ENCODE measurements at places on chromosomes 3 and 15. TPM values are rescaled to one million over a fixed set of nuclear protein-coding genes. Genes with fewer than 3 reads are reported as not detected.

Gene PLAAT1
- total RNA-seq, result not detected

Gene EPHB3
- 3.5 TPM for total RNA-seq

Gene SNX1
- total RNA-seq, result 42.7 TPM

Gene TICRR
- 5.2 TPM for total RNA-seq

Gene NMNAT3
- total RNA-seq, result 0.86 TPM

Gene DZIP1L
- 51.5 TPM for total RNA-seq

Gene GPR62
- under 0.01 TPM for total RNA-seq

Gene COLQ
- total RNA-seq, result 0.43 TPM

- no peak for DNase-seq
Measured at GRCh38 chr3:153572654-153573053, 410.6 kb downstream of the RAP2B start.

- peak; percentile 80 for DNase-seq
Measured at GRCh38 chr3:141875374-141875892, 1.0 kb upstream of the ATP1B3 start.

- no peak for DNase-seq
Measured at GRCh38 chr3:12237076-12237475, 51.8 kb upstream of the PPARG start.

- DNase-seq, result no peak
Measured at GRCh38 chr3:134625462-134625861, 25.4 kb downstream of the KY start.

DNA sequence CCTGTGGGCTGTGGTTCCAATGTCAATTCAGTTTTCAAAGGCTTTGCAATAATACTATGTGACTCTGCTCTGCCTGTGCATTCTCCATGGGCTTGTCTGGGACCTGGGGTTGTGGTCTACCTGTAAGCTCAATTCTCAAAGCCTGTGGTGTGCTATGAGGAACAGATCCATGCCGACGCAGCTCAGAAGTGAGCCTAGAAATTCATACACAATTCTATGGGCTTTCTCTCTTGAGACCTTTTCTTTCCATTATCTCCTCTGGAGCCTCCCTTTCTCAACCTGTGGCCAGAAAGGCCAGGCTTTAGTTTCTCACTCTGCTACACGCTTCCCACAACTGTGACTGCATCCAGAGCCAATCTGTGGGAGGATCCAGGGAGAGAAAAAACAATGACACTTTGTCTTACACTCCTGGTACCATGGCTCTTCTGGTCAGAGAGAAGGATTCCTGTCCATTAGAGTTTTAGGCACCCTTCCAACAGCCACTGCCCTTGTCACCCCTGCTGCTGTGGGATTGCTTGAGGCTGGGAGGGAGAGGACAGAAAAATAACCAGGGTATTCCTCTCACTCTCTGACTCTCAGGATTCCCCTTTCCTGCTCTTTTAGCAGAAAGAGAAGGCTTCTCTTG, 34.1 kb upstream of the KLF13 start:
- no peak for DNase-seq

DNA sequence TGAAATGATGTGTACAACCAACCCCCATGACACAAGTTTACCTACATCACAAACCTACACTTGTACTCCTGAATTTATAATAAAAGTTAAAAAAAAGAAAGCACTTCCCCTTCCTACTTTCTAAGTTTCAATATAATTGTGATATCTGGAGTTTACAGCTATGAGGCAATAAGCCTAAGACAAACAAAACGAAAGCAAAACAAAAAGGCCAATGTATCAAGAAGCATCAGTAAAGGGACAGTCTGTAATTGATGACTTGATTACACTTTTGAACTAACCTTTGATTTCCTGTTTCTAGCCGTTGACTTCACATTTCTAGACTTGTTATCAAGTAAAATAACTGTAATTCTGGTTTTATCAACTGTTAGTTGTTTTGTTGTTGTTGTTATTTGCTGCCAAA, 187.5 kb upstream of the CNTN3 start:
- no peak for DNase-seq

- no peak for DNase-seq
Measured at GRCh38 chr3:17307482-17307881, 422.7 kb downstream of the PLCL2 start.

DNA sequence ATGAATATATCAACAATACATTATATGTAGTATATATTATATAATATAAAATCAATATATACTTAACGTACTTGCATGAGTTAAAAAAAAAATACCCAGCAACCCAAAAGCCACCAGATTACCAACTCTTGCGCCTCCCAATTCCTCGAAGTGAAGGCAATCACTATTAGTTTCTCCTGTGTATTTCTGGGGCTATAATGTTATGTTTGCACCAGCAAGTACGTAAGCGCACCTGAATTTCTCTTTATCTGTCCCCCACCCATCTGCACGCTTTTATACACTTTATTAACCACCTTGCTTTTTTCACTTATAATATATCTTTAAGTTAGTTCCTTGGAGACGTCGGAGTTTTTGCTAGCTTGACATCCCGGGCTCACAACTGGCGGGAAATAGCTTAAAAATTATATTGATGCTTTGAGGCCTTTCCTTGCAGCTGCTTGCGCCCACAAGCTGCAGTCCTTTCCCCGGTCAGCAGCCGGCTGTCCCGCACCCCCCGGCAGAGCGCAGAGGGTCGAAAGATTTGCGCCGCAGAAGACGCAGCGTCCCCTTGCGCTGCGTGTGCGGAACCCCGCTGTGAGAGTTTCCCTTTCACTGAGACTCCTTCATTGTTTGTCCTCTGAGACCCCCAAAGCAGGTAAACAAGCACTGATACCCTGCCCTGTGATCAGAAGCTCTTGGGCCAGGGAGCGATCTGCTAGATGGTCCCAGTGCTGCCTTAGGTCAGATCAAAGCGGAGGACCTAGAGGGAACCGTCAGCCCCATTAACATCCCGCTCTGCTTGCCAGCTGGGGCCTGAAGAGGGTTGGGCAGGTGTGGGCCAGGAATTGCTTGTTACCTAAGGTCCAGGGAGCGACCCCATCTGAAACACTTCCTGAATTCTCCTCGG, 8.9 kb upstream of the EOMES start:
- no peak for DNase-seq

- no peak for DNase-seq
Measured at GRCh38 chr15:68209272-68209671, 4.1 kb upstream of the CALML4 start.

- peak; percentile 91 for DNase-seq
Measured at GRCh38 chr3:31543375-31543774, 10.7 kb downstream of the STT3B start.

- DNase-seq, result no peak
Measured at GRCh38 chr3:171334465-171334811, 125.8 kb downstream of the TNIK start.

GRCh38 chr3:132332508-132332907, 15.3 kb downstream of the ACP3 start:
- no peak for DNase-seq

DNA sequence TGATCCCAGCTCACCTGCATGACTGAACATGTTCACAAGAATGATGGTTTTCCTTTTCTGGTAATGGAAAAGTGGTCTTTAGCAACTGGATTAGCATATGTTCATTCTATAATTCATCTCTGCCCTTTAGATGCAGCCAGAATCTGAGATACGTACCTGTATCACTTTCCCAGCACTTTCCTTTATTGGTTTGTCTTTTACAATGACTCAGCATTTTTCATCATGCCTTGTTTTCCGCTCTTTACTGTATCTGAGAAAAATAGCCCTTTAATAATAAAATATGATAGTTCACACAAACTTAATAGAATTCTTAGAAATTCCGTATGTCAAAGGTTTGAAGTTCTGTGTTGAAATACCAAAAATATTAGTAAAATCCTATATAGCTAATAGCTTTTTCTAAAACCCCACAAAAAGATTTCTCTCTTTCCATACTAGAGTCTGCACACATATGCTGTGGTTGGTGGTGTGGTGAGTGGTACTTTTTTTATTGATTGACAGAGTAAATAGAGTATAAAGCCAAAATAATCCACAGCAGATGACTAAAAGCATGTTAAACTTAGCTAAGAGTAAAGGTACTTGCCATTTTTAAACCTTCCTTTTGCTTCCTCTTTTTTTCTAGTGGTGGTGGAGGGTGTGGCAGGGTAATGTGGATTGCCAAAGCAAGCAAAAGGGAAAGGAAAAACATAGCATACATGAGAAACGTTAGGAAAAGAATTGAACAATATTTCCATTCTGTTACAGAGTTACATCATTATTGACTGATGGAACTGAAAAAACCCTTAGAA, 328.9 kb upstream of the RBMS3 start:
- no peak for DNase-seq

DNA sequence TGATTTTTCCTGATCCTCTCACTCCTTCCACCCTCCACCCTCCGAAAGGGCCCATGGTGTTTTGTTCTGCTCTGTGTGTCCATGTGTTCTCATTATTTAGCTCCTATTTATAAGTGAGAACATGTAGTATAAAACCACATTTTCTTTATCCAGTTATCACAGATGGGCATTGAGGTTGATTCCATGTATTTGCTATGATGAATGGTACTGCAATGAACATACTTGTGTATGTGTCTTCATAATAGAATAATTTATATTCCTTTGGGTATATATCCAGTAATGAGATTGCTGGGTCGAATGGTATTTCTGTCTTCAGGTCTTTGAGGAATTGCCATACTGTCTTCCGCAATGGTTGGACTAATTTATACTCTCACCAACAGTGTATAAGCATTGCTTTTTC, 126.0 kb downstream of the IMPG2 start:
- no peak for DNase-seq

DNA sequence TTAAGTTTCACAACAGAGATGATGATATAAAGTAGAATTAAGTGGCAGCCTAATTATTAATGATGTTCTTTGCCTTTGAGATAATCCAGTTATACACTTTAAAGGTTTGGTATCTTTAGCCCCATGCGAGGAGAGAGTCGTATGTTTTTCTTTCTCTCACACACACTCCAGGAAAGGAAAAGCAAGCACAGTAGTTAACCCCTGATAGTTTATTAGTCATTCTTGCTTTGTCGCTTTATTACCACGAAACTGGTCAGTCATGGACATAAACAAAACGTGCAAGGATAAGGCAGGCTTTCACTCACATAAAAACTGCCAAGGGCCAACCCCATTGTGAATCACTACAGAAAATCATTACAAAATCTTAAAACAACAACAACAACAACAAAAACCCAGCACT, 866.9 kb downstream of the FHIT start:
- peak; percentile 58 for DNase-seq

All from fibroblast of villous mesenchyme (primary cell).